ENCODE measurements at places on chromosomes 5 and 9. TPM values are rescaled to one million over a fixed set of nuclear protein-coding genes. Genes with fewer than 3 reads are reported as not detected.

DNA sequence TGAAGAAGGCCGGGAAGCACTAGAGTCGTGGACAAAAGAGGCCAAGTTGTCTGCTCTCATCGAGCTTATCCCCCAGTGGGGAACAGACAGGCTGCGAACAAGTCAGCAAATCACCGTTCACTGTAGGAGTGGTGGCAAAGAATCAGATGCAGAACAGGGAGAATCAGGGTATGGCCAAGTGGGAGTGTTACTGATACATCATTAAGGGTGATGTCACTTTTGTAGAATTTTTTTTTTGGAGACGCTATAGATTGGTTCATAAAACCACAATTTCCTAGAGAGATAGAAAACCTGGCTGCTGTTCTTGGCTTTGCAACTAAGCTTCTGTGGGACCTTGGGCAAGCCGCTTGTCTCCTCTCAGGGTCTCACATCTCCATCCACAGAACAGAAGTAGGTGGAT, 21.3 kb downstream of the SPRY4 start:
- no peak overlapping the region for H3K4me3 ChIP-seq
- H3K27me3 ChIP-seq = no peaks in the 10 kb centered on the region
- no peaks in the 10 kb centered on the region for H3K4me1 ChIP-seq

Gene F2RL2
- total RNA-seq = not detected

DNA sequence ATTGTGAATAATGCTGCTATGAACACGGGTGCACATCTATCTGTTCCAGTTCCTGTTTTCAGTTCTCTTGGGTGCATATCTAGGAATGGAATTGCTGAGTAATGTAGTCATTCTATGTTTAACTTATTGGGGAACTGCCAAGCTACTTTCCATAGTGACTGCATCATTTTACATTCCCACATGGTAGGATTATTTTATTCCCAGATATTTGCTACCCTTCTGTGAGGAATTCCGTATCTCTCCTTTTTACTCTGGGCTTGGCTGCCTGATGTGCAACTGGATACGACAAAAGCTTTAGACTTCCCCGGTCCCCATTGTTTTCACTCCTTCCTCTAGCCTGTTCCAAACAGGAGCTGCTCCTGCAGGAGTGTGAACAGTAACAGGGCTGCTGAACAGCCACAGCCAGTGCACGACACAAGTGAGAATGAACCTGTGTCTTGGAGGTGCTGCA, 7.2 kb downstream of the TAS2R1 start:
- no peak for DNase-seq
- H3K4me3 ChIP-seq = no peak overlapping the region
- peaks cover 2% of the 10 kb centered on the region for H3K27me3 ChIP-seq
- H3K4me1 ChIP-seq = no peaks in the 10 kb centered on the region
- no peaks in the 10 kb centered on the region for H3K36me3 ChIP-seq

Gene MEIKIN
- total RNA-seq = 1.9 TPM

GRCh38 chr5:125338440-125339174, 592.2 kb upstream of the ZNF608 start:
- no peak overlapping the region for H3K27ac ChIP-seq
- H3K4me1 ChIP-seq = no peaks in the 10 kb centered on the region
- no peaks in the 10 kb centered on the region for H3K27me3 ChIP-seq
- H3K36me3 ChIP-seq = no peaks in the 10 kb centered on the region
- DNase-seq = no peak
- H3K4me3 ChIP-seq = no peak overlapping the region

Gene GLDC
- total RNA-seq = 1.9 TPM

Gene IL13
- total RNA-seq = 0.49 TPM

DNA sequence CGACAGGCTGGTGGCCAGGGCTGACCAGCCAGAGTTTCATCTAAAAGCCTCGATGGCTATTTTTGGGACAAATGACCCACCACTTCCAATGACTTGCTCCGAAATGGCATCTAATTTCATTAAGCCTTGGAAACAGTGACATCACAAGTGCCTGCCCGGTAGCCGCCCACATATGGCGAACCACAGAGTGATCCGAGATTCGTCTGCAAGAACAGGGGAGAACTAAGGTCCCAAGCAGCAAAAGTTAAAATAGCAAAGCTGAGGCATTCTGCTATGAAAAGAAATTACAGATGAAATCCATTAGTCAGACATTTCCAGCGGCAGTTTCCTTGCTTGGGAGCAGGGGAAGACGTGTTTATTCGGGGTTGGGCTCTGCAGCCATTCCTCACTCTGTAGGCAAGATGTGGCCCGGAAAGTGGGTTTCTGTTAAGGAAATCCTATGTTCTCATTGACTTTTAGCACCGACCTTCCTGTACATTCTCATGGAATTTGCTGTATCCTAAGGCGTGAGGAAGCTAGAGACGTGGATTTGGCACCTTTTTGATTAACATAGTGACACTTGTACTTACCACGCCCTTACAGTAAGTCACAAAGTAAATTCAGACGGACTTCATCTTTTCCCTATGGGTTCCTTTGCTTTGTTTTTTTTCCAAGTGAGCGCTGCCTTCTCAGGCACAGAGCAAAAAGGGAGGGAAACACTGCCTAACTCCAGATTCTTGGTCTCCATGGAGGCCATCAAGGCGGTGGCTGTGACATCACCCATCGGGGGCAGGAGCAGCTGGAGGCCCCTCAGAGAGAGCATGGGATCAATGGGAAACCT, 45.1 kb downstream of the ERGIC1 start:
- peaks cover 3% of the 10 kb centered on the region for H3K4me1 ChIP-seq
- H3K36me3 ChIP-seq = peaks cover 7% of the 10 kb centered on the region
- H3K4me3 ChIP-seq = no peak overlapping the region
- no peaks in the 10 kb centered on the region for H3K27me3 ChIP-seq
- no peak overlapping the region for H3K27ac ChIP-seq

Gene RRAGA
- total RNA-seq = 22.3 TPM
